Right ventricle myocardium superior (tissue), 1 donor: ENCODE measurements at places on chromosomes 12 and 14. TPM values are rescaled to one million over a fixed set of nuclear protein-coding genes. Genes with fewer than 3 reads are reported as not detected.

- no peak for DNase-seq
Measured at GRCh38 chr12:5514016-5514415, 82.1 kb downstream of the NTF3 start.

DNA sequence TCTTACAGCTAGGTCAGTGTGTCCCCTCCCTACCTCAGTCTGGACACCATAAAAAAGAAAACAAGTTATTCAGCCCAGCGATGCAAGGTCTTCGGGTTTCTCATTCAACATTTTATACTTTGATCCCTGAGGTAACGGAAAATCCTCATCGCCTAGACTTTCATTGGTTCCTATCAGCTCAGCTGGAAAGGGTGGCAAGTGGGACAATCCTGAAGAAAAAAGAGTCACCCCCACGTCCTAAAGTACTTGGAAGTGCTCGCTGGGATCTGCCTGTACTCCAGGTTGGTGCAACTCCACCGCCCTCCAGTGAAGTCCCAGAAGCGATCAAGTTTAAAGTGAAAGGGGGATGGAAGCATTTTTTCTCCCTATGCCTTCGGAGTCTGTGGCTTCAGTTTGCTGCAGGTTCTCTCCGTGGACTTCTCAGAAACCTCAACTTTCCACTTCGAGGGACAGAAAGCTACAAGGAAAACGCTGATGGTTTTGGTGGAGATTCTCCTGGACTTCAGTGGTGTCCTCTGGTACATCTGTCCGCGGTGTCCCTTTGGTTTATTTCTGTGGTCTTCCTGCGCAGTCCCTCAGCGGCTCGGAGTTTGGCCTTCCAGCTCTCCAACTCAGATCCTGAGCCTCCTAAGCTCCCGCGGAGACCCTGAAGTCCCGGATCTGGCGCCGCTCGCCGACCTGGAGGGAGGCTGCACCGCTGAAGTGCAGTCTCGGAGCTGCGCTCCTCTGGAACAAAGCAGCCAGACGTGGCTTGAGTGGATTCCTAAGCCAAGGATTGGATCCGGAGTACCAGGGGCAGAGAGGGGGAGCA lies 1.8 kb upstream of the LRFN5 start:
- peak; percentile 64 for DNase-seq

DNA sequence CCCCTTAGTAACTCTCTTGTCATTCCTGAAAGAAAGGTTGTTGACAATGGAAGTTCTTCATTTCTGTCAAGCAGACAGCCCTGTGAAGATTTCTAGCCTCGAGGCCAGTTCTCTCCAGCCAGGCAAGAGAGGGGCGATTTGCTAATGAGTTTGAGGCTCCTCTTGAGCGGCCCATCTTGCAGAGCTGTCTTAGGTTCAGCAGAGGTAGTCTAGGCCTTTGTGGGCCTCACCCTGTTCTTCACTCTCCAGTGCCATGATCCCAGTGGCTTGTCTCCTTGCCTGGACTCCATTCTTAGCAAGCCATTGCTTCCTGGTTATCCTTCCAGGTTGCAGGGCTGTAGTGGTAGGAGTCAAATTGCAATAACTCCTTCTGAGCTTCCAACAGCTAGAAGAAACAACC lies 9.7 kb downstream of the TPH2 start:
- DNase-seq, result no peak

DNA sequence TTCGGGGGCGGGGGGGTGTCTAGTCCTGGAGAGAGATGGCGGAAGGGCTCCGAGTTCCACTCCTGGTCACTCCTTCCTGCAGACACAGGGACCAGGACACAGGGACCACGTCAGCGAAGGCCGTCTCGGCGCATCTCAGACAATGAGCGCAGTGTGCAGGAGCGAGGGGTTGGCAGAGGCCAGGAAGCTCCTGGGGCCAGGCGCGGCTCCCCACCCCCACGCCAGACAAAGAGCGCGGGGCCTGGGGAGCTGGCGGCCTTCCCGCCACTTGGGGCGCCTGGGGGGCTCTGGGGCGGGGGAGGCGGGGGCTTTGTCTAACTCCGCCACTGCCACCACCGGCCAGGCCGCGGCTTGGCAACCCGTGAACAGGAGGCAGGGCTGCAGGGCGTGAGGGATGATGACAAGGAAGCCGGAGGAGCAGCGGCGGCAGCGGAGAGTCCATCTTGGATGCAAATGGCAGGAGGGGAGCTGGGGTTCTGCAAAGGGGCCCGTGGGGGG lies 2.2 kb downstream of the CDK2AP1 start:
- DNase-seq, result peak; percentile 86

DNA sequence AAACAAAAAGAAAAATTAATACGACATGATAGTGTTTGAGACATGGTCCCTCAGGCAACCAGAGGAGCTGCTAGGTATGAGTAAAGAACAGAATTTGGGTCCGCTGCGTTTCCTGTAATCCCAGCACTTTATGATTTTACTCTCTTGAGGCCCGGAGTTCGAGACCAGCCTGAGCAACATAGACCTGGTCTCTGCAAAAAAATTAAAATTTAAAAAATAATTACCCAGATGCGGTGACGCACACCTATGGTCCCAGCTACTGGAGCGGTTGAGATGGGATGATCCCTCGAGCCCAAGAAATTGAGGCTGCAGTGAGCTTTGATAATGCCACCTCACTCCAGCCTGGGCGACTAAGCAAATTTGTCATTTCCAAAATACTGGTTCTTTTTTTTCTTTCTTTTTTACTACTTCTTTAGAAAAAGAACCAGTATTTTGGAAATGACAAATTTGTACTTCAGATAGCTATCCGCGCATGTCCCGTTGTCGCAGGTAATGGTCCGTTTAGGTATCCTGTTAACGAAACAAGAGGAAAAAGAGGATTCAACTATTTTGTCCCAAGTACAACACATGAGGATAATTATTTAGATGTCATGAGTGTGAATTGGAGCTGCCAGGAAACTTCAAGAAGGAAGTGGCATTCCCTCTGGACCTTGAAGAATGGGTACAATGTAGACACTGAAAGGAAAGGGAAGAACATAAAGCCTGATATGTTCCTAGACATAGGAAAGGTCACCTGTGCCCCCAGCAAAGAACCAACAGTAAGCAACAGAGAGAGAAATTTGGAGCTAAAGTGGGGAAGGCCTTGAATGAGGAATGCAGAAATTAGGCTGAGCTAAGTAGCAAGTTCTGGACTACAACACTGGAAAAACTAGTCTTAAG lies 1.2 kb upstream of the HECTD1 start:
- DNase-seq, result no peak

Gene GPD1
- total RNA-seq, result 38.3 TPM

Gene VRTN
- total RNA-seq, result not detected

GRCh38 chr12:74781991-74782485 lies 244.4 kb downstream of the ATXN7L3B start:
- no peak for DNase-seq

DNA sequence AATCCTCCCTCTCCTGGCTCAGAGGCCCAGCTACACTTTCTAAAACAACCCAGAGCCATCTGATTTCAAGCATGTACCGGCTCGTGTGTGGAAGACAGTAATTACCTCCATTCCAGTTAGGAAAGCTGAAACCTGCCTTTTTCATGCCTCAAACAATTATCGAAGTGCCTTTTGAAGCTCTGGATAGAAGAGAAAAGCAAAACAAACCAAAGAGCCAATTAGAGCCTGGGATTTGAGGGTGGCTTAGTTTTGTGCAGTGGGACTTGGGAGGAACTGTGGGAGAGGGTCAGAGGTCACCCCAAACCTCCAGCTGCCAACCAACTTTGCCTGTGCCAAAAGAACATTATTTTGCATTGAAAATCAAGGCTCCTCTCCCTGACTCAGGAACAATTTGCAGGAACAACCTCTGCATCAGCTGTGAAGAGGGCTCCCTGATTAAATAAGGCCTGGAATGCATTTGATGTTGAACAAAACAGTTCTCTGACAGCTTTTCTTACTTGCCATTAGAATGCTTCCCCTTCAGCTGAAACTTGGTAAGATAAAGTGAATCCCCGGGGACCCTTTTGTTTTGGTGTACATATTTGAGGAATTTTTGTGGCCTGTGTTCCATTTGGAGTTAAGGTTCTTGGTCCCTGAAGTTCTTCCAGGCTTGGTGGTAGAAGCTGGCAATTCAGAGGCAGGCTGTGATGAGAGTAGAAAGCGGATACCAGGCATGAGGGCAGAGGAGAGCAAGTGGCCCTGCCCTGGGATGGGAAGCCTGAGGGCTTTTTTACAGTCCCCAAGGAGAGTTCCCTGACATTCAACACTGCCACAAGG lies 270.1 kb downstream of the ZFP36L1 start:
- no peak for DNase-seq

DNA sequence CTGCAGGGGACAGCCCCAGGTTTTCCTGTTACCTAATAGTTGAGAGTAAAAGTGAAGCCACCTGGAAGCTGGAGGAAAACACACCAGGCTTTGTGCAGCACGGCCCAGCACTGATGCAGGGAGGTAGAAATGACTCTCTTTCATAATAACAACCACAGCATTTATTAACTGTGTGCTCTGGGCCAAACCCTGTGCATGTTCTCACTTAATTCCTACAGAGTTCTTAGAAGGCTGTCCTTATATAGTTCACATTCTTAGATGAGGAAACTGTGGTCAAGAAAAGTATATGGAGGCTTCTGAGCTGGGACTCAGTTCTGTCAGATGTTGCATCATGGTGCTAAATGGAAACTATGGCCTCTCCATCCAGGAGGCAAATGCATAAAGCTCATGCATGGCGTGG lies 100.0 kb downstream of the PAPOLA start:
- no peak for DNase-seq

DNA sequence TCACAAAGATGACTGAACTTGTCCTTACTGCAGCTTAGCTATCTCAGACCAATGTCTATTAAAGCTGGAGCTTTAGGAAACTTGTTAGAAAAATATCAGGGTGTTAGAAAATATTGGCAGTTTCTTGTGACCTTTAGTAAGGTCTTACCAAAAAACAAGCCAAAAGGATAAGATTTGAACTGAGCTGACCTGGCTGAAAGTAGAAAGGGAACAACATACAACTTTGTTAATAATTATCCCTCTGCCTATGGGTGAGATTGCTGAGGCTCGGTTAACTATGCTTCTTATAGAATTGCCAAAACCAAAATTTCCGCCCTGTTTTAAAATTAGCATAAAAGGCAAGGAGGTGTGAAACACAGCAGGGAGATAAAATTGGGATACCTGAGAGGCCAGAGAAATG lies 73.8 kb downstream of the DHRS2 start:
- DNase-seq, result no peak
